ENCODE measurements at places on chromosomes 6 and 20. TPM values are rescaled to one million over a fixed set of nuclear protein-coding genes. Genes with fewer than 3 reads are reported as not detected.

- no peak for DNase-seq
Observed at GRCh38 chr6:129453073-129453472, 256.9 kb downstream of the ARHGAP18 start.

DNA sequence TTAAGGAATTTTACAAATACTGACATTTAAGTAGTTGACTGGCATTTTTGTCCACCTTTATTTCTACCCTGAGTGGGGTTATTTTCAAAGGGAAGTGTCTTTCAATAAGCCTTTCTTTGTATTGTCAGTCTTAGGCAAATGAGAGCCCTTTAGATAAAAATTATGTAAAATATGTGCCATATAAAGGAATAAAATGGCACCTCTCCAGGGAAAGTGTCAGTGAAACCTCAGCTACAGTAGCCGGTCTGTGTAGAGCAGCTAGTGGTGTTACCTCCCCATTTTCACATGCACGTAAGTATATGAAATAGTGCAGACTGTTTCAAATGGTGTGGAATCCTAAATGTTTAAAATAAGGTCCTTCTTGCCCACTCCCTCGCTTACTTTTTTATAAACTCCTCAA, 5.0 kb downstream of the FAM217B start:
- DNase-seq = no peak

GRCh38 chr6:148577687-148578488, 168.9 kb upstream of the UST start:
- no peak for DNase-seq

PTGIS gene
- total RNA-seq = 103 TPM

DNA sequence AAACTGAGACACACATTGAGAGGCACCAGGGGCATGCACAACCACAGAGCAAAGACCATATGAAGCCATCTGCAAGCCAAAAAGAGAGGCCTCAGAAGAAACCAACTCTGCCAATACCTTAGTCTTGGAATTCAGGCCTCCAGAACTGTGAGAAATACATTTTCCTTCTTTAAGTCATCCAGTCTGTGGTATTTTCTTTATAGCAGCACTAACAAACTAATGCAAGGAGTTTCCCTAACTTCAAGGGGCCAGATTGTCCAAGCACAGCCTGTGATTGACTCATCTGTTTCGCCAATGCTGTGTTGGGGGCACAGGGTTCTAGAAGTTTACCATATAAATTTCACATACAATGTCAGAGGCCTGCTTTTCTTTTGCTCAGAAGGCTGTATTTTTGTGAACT, 364.6 kb downstream of the GJA1 start:
- no peak for DNase-seq

Data from omental fat pad (tissue), 4 donors.